Right lung (tissue), 10 donors: ENCODE measurements at places on chromosomes 2 and 18. TPM values are rescaled to one million over a fixed set of nuclear protein-coding genes. Genes with fewer than 3 reads are reported as not detected.

RBKS gene
- polyA plus RNA-seq = 2.5 TPM

PTPRN gene
- 1.2 TPM for polyA plus RNA-seq

UGT1A3 gene
- polyA plus RNA-seq = not detected

TXNL4A gene
- polyA plus RNA-seq = 62.8 TPM

WNT6 gene
- polyA plus RNA-seq = not detected

SLC4A3 gene
- 7.1 TPM for polyA plus RNA-seq

ING5 gene
- polyA plus RNA-seq = 46.2 TPM

ASIC4 gene
- 0.27 TPM for polyA plus RNA-seq

ST3GAL5 gene
- polyA plus RNA-seq = 81.2 TPM

YWHAQ gene
- polyA plus RNA-seq = 454 TPM

TCF23 gene
- polyA plus RNA-seq = 0.15 TPM

SKA1 gene
- 5.0 TPM for polyA plus RNA-seq

NOTO gene
- 0.18 TPM for polyA plus RNA-seq

TMEM200C gene
- polyA plus RNA-seq = 3.2 TPM

OXER1 gene
- polyA plus RNA-seq = 10.0 TPM

TBR1 gene
- 0.06 TPM for polyA plus RNA-seq

PDE1A gene
- polyA plus RNA-seq = 12.1 TPM

LRRTM1 gene
- polyA plus RNA-seq = 2.2 TPM

ERMN gene
- polyA plus RNA-seq = 0.28 TPM

UPP2 gene
- polyA plus RNA-seq = 0.56 TPM

TRIM54 gene
- polyA plus RNA-seq = not detected

SRSF7 gene
- 278 TPM for polyA plus RNA-seq

IL37 gene
- polyA plus RNA-seq = 0.42 TPM

SLC5A7 gene
- 0.16 TPM for polyA plus RNA-seq

RBBP8 gene
- polyA plus RNA-seq = 35.4 TPM

DSEL gene
- polyA plus RNA-seq = 5.8 TPM

SLC9A4 gene
- not detected for polyA plus RNA-seq

LINC00305 gene
- polyA plus RNA-seq = not detected

ASXL3 gene
- 11.7 TPM for polyA plus RNA-seq

SF3B1 gene
- 514 TPM for polyA plus RNA-seq

GKN1 gene
- not detected for polyA plus RNA-seq

SERPINB3 gene
- polyA plus RNA-seq = not detected

GAD1 gene
- 0.95 TPM for polyA plus RNA-seq

CNRIP1 gene
- polyA plus RNA-seq = 48.1 TPM
